ENCODE measurements at places on chromosomes 4 and X.

DNA sequence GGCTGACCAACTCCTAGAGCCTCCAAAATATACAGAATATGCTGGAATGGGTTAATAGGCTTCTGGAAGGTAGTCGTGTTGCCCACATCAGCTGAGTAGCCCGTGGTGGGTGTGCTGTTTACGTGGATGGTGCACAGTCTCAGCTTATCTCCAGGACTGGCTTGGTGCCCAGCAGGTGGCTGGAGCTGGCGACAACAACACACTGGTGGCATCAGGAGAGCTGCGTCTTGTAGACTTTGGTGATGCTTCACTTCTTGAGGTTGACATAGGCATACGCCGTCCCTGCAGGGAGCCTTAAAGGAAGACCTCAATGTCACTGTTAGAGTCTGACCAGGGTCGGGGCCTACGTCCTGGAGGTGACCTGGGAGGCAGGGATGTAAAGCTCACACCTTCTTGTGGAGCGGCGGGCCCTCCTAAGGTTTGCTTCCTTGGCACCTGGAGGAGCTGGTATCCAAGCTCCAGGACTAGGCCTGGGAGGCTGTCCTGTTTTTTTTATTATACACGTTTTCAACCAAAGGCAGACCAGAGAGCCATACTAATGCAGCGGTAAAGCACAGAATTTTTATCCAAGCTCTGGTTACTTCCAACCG is 26.5 kb upstream of the RBMX start:
- DNase-seq: no peak

DNA sequence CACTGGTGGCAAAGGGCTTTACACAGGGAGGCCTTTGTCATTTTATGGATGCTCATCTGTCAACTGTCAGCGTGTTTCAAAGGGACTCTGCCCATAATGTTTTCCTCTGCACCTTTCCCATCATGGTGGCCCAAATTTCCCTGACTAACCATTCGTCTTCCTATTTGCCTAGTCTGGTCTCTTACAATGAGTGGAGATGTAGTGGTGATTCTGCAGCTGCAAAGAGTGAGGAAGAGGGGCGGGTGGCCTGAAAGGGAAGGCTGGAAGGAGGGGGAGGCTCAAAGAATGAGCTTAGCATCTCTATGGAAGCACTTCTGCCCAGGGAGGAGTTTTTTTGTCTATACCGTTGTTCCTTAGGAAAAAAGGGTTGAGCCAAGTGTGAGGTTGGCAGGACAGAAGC is 447.5 kb downstream of the NKX6-1 start:
- DNase-seq: no peak

GRCh38 chr4:168019921-168020320 is 72.4 kb upstream of the ANXA10 start:
- no peak for DNase-seq

GRCh38 chrX:29555465-29556091 is 659.8 kb upstream of the MAGEB2 start:
- DNase-seq: no peak

DNA sequence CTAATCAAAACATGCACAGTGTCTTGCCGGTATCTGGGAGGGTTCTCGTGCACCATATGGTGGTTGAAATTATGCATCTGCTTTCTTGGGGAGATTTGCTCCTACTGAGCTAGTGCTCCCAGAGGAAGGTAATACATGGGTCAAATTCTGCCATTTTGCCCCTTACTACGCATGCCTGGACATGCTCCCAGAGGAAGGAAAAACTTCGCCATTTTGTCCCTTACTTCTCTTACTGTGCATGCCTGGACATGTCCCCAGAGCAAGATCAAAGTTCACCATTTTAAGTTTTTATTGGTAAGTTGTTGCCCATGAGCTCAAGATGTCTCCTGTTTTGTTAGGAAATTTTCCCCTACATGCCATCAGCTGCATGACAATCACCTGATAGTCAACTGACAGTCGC is 252.1 kb upstream of the KLHL4 start:
- no peak for DNase-seq

DNA sequence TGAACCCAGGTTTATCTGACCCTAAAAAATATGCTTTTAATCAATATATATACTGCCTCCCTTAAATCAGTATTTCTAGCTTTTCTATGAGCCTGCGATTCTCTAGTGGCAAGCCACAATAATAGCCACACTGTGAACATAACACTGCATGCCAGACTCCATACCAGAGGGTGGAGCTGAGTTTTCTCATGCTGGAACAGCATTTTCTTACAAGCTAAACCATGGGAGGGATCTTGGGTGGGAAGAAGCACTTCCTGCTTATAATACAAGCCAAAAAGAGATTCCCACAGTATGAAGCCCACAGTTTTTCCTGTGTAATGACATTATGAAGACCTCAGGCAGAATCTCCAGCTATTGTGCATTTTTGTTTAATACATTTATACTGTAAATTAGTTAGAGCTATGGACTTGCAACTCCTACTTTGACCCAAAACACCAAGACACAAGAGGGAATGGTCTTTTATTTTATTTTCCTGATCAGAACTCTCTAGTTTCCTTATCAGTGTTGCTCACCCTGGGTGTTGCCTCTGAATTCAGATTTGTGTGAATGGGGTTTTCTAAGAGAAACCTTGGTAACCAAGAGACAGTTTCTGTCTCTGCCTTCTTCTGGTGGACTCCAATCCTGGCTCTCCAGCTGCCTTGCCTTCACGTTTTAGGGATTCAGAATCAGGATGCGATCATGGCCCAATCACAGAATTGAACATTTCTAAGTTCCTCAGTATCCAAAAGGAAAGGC is 74.5 kb upstream of the EOLA2 start:
- no peak for DNase-seq

DNA sequence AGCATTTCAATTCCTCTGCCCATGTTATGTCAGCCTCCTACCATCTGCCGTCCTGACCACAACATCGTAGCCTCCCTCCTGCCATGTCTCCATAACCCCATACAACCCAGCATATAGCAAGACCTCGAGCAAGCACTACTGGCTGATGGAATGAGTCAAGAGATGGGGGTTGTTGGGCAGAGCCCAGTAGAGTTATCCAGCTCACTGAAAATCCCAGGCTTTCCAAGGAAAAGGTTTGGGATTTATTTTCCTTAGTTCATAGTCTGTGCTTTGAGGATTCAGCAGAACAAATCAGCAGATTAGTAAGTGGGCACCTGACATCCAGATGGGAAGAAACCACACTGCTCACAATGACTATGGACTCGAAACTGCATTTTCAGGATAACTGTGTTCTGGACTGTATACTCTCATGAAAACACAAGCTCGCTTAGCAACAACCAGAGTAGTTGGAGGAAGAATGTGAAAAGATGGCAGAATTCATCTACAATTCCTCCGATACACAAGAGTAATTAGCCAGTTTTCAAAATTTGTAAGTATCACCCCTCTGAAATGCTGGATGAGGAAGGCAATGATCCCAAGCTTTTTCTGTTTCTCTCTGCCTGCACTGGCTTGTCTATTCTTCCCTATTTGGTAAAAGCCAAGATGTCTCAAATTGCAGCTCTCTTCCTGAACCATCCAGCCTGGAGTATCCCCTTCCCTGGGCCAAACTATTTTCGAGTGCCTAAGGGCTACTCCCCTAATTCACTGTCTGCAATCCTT is 186.2 kb upstream of the TBL1X start:
- no peak for DNase-seq

DNA sequence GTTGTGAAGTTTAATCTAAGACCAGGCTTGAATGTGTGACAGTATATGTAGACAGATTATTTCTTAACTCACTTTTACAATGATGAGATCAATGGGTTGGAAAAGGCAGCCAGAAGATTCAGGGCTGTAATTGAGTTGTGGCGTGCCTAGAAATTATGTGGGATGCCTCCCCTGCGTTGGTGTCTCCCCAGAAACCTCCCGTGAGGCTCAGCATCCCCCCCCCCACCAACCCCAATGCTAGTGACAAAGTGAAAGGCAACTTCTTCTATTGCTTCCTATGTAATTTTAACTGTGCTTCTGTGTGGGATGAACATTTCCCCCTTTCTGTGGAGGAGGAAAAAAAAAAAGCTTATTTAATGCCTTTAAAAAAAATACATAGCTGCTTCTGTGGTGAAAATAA is 297.9 kb downstream of the ARHGAP10 start:
- DNase-seq: no peak

GRCh38 chr4:172515266-172515879 is 653.2 kb upstream of the GALNT7 start:
- no peak for DNase-seq

DNA sequence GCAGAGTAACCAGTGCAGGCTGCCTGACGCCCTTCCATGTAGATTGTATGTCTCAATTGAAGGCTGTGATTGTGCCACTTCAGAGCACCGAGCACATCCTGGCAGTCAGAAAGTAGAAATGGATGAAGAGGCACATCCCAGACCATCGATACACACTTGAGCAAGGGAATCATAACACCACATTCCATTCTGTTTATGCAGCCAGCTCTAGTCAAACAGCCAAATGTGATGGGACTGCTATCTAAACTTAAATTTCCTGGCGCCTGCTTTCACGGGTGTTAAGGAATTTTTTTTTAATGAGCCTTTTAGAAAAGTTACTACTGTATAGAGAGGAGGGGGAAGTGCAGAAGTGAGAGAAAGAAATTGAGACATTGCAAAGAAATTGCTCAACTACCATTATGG is 84.4 kb downstream of the PPARGC1A start:
- DNase-seq: no peak

- DNase-seq: no peak
These were observed 657 bp downstream of the TCEAL8 start for GRCh38 chrX:103254171-103254824.

- no peak for DNase-seq
These were observed 229.1 kb downstream of the ARHGAP10 start for GRCh38 chr4:147960971-147961370.

GRCh38 chr4:40656201-40656863 is 26.7 kb upstream of the RBM47 start:
- DNase-seq: no peak

GRCh38 chrX:48919360-48919841 is 577 bp upstream of the PIM2 start:
- peak; percentile 50 for DNase-seq

GRCh38 chr4:169758401-169758962 is 738 bp upstream of the HPF1 start:
- no peak for DNase-seq

DNA sequence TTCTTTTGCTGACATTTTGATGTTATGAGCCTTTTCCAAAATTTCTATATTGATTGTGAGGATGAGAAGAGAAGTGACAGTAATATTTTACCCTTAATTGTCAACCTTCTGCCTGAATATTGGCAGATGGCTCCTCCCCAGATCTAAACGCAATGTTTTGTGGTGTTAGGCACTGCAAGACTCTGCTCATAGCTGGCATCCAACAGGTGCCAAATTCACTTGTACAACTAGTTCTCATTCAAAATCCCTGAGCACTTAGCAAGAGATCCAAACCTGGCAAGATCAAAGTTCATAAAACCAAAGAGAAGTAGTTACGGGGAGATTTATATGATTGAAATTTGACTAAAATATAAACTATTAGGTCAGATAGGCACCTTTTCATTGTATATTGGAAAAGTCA is 901.7 kb upstream of the INTU start:
- no peak for DNase-seq

- no peak for DNase-seq
These were observed 11.7 kb downstream of the PITX2 start for GRCh38 chr4:110610940-110611831.

GRCh38 chr4:38060829-38061431 is 100.7 kb downstream of the PTTG2 start:
- no peak for DNase-seq

GRCh38 chr4:30904215-30904555 is 184.0 kb downstream of the PCDH7 start:
- no peak for DNase-seq

- DNase-seq: no peak
These were observed 26.9 kb downstream of the DCHS2 start for GRCh38 chr4:154464654-154465053.

DNA sequence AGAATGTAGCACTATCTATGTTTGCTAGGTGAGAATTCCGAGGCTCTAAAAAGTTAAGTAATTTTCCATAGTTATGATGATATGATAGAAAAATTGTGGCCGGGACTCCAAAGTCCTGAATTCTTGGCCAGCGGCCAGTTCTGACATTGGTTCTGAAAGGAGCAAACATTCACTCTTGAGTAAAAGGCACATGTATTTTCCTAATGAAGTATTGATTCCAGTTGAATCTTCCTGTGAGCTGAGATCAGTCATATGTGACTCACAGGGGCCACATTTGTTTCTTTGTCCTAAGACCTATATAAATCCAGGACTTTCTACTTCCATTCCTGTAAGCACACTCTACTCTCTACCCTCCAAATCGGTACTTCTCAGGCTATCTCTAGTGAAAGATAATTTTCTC is 349.9 kb downstream of the BMPR1B start:
- no peak for DNase-seq

Measured in NK-92 treated with Interleukin-12 subunit alpha and Interleukin-12 subunit beta, amount 100 ng/mL, for 24 hours (cell line).